ENCODE measurements at places on chromosomes 3 and 15. TPM values are rescaled to one million over a fixed set of nuclear protein-coding genes. Genes with fewer than 3 reads are reported as not detected.

FRMD5 gene
- not detected for total RNA-seq

CISH gene
- total RNA-seq: 6.2 TPM

SEMA3F gene
- 2.5 TPM for total RNA-seq

GNL3 gene
- total RNA-seq: 48.1 TPM

GNAI2 gene
- 36.2 TPM for total RNA-seq

GRM2 gene
- total RNA-seq: 0.09 TPM

ARNT2 gene
- 5.6 TPM for total RNA-seq

SKOR1 gene
- 0.47 TPM for total RNA-seq

GASK1A gene
- total RNA-seq: 5.8 TPM

GOLGA6L6 gene
- not detected for total RNA-seq

CFAP91 gene
- 8.6 TPM for total RNA-seq

LRRK1 gene
- 10.7 TPM for total RNA-seq

BCHE gene
- total RNA-seq: 0.37 TPM

PPP1R14D gene
- 0.23 TPM for total RNA-seq

SLC9C1 gene
- not detected for total RNA-seq

IL12A gene
- 0.46 TPM for total RNA-seq

CCR2 gene
- total RNA-seq: 0.81 TPM

SPESP1 gene
- 1.5 TPM for total RNA-seq

EFHB gene
- 0.60 TPM for total RNA-seq

ZDHHC23 gene
- 4.1 TPM for total RNA-seq

SLC2A2 gene
- total RNA-seq: 0.59 TPM

DAPK2 gene
- total RNA-seq: 2.7 TPM

CSTA gene
- total RNA-seq: 1.3 TPM

LSMEM2 gene
- not detected for total RNA-seq

MEGF11 gene
- 0.55 TPM for total RNA-seq

KNL1 gene
- 0.90 TPM for total RNA-seq

AP3S2 gene
- 16.9 TPM for total RNA-seq

GLDN gene
- total RNA-seq: 0.54 TPM

PRRT3 gene
- 2.1 TPM for total RNA-seq

DLL4 gene
- 2.1 TPM for total RNA-seq

KNG1 gene
- 0.09 TPM for total RNA-seq

PCOLCE2 gene
- 0.59 TPM for total RNA-seq

NCKIPSD gene
- total RNA-seq: 5.9 TPM

C15orf62 gene
- total RNA-seq: 0.12 TPM

RNF168 gene
- 10.8 TPM for total RNA-seq

GOLGA8F gene
- total RNA-seq: not detected

C3orf33 gene
- 2.5 TPM for total RNA-seq
